Small intestine (tissue), 16 donors: ENCODE measurements at places on chromosomes 2 and 18.
A peak's percentile ranks its signal among the peaks of the same experiment; 100 is the strongest.

DNA sequence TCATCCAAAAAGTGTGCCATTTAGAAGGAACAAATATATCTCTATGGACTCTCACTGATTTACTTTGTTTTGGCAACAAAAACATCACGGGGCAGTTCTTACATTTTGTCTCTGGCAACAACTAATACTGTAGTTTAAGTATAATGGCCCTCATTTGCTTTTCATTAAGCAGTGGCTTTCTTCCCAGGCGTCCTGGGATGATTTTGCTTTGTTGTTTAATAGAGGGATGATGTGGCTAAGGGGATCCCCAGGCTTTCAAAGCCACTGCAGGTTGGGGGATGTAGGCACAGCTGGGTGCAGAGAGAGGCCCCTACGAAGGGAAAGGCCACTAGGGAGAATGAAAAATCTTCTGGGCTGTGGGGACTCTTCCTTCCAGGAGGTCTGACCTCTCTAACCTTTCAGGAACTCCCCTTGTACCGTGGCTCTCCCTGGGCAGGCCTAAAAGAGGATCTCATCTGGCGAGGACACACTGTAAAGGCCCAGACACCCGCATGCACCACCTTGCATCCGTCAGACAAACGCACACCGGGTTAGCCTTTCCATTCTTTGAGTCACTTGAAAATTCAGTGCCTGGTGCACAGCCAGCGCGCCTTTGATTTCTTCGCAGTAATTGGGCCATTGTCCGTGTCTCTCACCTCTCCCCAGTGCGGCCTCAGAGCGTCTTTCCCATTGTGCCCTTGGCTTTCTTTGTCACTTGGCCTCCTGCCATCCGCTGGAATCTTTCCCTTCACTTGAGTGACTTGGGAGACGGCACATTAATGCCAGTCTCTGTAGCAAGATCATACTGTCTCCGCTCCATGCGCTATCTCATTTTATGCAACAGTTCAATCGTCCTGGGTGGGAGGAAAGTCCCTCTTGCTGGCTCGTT is 40.3 kb upstream of the AFF3 start:
- peak; percentile 26 for DNase-seq

DNA sequence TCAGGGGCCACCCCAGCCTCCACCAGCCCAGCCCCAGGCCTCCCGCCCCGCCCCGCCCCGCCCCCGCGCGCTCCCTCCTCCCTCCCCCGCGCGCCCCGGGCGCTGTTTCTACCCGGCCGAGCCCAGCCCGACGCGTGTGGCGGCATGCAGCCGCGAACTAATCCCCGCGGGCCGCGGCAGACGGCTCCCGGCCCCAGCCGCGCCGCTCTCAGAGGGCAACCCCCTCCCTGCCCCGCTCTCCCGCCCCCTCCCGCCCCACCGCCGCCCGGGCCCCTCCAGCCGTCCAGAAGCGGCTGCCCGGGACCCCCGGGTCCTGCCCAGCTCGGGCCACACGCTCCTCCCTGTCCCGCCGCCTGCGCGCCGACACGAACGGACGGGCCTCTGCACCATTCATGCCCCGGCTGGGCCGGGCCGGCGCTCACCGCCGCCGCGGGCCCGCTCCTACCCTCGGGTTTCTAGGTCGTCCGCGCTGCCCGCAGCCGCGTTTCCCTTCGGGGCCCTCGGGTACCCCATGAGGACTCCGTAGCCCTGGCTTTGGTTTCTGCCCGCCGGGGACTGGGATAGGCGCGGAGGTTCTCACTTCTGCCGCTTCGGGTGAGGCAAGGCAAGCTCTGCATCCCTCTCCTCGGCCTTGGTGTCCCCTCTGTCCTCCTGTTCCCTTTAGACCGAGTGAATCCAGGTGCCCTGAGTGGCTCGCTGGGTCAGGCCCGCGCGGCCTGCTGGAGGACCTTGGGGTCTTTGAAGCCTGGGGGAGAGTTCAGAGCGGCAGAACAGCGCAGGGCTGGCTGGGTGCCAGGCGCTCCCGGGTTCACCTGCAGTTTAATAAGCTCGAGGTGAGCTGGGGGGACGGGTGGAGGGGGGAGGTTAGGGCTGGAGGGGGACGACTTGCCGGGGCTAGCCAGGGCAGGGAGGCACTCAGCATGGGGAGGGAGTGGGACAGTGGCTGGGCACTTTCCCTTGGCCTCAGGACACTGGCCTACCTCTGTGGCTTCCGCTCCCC is 3.1 kb downstream of the WNT10A start:
- peak; percentile 23 for DNase-seq

- DNase-seq: no peak
Measured at GRCh38 chr2:121272596-121272995, 12.4 kb downstream of the TFCP2L1 start.

GRCh38 chr2:149167941-149168340 is 129.4 kb downstream of the LYPD6B start:
- no peak for DNase-seq

- no peak for DNase-seq
Measured at GRCh38 chr2:110153416-110153815, 37.8 kb upstream of the MALL start.

GRCh38 chr2:199999166-199999565 is 43.8 kb downstream of the MAIP1 start:
- DNase-seq: no peak

DNA sequence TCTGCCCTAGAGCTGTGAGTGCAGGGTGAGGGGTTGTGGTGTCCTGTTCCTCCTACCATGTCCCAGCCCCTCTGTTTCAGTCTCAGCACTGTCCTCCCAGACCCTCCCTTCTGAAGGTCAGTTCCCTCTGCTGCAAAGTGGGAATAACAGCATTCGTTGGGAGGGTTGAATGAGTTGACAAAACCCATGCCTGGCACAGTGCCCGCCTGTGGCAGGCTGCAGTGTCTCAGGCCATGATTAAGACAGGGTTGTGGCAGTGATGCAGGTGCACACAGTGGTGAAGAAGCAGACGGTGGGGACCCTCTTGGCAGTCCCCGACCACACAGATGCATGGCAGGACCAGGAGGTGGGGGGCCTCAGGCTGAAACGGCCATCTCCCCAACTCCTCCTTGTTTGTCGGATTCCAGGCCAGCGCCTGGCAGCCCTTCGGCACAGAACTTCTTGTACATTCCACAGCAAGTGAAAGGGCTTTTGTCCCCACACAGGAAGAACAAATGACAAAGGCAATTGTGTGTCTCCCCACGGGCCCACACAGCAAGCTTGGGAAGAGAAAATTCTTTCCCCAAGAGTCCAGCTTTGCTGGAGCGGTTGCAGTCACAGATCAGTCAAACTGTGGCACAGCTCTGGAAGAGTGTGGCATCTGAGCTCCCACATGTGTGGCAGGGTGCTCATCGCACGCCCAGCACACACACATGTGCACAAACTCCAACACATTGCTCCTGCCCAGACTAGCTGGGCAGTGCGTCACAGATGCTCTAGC is 92.0 kb upstream of the MSH2 start:
- peak; percentile 64 for DNase-seq

DNA sequence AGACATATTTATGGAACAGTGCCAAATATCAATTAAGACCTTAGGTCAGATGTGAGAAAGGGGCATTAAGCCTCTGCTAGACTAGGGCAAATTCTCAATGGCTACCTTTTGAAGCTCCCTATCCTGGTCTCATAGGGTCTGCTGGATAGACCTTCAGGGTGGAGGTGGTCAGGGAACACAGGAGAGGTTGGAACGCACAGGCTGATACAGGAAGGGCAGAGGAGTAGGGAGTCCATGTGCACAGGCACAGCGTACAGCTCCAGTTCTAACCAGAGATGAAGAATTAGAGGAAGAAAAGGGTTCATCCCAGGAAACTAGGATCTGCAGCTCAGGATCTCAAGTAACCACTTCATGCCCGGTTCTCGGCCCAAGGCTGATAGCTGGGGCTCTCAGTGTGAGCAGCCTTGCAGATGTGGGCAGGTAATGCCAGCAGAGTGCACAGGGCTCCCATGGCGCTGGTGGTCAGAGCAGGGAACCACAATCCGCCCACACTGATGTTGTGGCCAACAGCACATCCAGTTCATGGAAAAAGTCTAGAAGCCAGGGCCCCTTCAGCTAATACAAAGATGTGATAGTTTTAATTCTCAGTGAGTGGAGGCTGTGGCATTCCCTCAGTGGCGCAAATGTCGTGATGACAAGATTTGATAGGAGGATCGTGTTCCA is 3.4 kb upstream of the EVA1A start:
- no peak for DNase-seq

DNA sequence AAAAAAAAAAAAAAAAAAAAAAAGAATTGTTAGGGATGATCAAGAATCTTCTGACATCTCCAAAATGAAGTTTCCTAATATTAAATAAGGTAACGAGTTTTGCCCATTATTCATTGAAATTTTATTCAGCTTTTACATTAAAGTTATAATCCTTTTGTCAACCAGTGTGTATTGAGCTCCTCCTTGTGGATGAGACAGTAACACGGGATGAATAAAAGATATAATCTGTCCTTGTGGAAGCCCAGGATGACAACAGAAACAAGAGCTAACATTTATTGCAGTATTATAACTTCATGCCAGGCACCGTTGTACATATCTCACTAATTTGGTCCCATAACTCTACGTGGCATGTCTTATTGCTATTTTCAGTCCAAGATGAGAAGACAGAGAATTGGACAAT is 33.4 kb upstream of the SERPINB7 start:
- DNase-seq: no peak

DNA sequence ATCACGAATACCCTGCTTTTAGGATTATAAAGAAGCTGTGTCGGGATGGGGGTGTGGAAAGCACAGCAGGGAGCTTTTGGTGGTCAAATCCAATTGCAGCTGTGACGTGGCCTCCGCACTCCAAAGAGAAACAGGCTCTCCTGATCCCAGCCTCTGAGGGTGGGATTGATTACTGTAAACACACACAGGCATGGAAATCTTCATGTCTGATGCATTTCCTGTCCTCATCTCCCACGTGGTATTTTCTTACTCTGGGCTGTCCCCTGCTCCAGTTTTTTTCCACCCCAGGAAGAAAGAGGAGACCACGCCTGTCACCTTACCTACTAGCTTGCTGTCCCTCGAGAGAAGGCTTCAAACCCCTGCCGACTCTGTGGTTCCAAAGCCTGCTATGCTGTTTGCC is 22.7 kb downstream of the RNF152 start:
- no peak for DNase-seq

GRCh38 chr2:40090044-40090443 is 311.0 kb upstream of the THUMPD2 start:
- no peak for DNase-seq

DNA sequence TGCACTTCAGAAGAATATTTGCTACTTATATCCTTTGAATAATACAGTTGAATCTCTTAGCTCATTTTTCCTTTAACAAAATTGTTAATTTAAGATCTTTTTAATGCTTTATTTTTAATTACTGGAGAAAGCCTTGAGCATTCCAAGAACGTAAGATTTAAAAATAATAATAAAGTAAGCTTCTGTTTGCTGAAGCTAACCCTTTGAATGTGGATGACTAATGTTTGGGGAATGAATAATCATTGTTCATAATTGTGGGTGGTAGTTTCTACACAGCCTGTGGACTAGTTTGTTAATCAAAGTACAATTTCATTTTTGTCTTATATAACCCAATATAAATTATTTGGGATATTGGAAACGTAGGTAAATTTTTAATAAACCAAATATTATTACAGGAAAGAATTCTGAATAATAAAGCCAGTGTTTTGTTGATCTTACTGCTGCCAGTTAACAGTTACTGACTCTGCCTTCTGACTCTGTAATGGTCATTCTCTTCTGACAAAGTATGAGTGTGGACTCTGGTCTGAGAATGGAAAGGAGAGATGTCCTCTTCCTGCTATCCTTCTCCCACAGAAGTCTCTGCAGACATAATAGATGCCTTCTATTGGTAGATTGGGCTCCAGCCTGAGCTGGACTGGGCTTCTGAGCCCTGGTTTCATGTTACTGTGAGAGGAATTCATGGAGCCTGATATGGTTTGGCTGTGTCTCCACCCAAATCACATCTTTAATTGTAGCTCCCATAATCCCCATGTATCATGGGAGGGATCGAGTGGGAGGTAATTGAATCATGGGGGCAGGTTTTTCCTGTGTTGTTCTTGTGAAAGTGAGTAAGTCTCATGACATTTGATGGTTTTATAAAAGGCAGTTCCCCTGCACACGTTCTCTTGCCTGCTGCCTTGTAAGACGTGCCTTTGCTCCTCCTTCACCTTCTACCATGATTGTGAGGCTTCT is 292.7 kb upstream of the SLC39A10 start:
- no peak for DNase-seq

GRCh38 chr18:79523206-79523735 is 127.5 kb downstream of the NFATC1 start:
- DNase-seq: no peak

DNA sequence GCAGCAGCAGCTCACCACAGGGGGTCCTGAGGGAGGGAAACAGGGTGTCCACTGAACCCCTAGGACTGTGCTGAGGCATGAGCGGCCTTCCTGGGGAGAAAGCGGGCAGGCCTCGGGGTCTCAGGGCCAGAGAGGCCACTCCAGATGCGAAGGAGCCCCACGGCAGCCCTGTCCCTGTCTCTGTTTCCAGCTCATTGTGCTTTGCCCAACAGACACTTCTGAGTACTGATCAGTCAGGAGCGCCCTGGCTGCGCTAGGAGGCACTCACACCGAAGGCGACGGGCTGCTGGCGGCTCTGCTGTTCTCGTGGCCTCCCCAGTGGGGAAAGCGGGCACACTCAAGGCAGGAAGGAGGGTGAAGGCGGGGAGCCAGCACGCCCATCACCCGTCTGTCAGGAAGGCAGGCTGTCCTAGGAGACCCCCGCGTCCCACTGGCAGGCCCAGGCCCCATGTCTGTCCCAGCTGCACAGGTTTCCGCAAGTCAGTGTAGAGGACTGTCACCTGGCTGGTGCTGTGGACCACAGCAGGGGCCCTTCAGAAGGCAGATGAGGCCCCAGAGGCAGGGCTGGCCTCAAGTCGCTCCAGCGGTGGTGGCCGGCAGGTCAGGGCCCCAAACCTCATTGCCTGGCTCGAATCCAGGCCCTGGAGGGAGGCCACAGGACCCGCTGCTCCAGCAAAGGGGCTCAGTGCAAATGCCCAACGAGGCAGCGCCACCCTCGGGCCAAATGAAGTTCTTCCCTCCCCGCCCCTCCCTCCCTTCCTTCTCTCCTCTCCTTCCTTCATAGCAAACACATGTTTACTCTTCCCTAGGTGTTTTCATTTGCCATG is 6.8 kb downstream of the ESPNL start:
- DNase-seq: no peak

DNA sequence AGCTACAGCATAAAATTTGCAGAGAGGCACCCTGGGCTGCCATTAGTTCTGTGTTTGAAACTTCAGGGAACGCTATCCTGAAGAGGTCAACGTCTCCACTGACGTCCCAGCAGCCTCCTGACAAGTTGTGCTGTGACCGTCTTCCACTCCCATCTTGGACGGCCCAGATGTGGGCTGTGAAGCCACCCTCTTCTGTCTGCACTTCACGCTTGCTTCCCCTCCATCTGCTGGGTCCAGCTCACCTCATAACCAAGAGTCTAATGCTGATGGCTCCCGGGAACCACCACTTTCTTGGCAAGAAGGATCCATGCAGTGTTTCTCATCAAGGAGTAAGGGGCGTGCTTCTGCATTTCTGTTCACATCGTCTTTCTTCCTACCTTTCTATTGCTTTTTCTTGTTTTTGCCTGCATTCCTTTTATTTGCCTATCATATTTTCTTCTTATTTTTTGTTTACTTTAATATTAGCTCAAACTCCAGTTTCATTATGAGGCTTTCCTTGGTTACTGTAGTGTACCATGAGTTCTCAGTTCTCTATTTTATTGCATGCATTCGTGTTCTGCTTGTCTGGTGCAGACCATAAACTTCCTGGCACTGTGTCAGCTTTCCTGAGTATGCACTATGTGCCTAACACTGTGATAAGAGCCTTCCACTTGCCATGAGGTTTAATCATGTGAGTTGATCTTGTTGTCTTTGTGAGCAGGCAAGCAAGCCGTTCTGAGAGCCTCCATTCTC is 631.8 kb upstream of the RAB6C start:
- DNase-seq: peak; percentile 11

- no peak for DNase-seq
Measured at GRCh38 chr2:109436610-109437225, 177.0 kb downstream of the SEPTIN10 start.
